ENCODE measurements at places on chromosomes 5 and 9. TPM values are rescaled to one million over a fixed set of nuclear protein-coding genes. Genes with fewer than 3 reads are reported as not detected.
A peak's percentile ranks its signal among the peaks of the same experiment; 100 is the strongest.

DNA sequence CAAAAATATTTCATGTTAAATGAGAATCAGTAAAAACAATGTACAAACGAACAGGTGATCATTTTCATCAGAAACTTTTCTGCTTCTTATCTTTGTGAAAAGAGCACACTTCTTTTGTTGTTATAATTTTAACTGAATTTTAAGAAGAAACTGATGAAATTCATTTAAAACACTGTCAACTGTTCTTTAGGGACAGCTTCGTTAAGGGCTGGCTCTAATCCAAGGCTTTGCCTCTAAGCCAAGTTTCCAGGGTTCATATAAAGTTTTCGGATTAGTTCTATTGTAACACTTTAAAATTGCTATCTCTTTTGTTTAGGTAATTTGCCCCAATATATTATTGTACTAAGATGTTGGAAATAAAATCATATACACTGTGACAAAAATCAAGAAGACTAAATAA lies 559.2 kb downstream of the TUSC1 start:
- no peak overlapping the region for H3K4me3 ChIP-seq
- H3K36me3 ChIP-seq, result no peaks in the 10 kb centered on the region
- no peak for DNase-seq
- no peaks in the 10 kb centered on the region for H3K27me3 ChIP-seq
- no peak overlapping the region for H3K27ac ChIP-seq

DNA sequence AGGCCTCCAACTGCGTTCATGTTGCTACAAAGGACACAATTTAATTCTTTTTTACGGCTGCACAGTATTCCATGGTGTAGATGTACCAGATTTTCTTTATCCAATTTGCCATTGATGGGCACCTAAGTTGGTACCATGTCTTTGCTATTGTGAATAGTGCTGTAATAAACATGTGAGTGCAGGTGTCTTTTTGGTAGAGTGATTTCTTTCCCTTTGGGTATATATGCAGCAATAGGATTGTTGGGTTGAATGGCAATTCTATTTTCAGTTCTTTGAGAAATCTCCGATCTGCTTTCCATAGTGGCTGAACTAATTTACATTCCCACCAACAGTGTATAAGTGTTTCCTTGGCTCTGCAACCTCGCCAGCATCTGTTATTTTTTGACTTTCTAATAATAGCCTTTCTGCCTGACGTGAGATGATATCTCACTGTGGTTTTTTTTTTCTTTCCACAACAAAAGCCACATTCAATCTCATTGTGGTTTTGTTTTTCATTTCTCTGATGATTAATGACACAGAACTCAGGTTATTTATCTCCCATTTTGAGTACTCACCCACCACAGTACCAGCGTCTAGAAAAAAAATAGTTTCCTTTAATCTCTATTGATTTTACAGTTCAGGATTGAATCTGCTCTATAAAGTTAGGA lies 21.9 kb downstream of the ARRDC3 start:
- H3K27ac ChIP-seq, result peak overlapping the region; percentile 52
- no peaks in the 10 kb centered on the region for H3K27me3 ChIP-seq
- no peaks in the 10 kb centered on the region for H3K36me3 ChIP-seq
- DNase-seq, result no peak
- H3K4me3 ChIP-seq, result no peak overlapping the region
- H3K4me1 ChIP-seq, result peaks cover 10% of the 10 kb centered on the region

GRCh38 chr9:34501889-34502425 lies 20.8 kb downstream of the ENHO start:
- no peak overlapping the region for H3K27ac ChIP-seq
- no peaks in the 10 kb centered on the region for H3K4me1 ChIP-seq
- no peaks in the 10 kb centered on the region for H3K27me3 ChIP-seq

- no peak overlapping the region for H3K27ac ChIP-seq
- H3K36me3 ChIP-seq, result no peaks in the 10 kb centered on the region
- no peak for DNase-seq
- peaks cover 8% of the 10 kb centered on the region for H3K4me1 ChIP-seq
- H3K4me3 ChIP-seq, result no peak overlapping the region
These were observed 64.7 kb downstream of the POU5F2 start for GRCh38 chr5:93676704-93677103.

GRCh38 chr9:10366171-10366779 lies 246.5 kb downstream of the PTPRD start:
- no peaks in the 10 kb centered on the region for H3K4me1 ChIP-seq
- no peak overlapping the region for H3K4me3 ChIP-seq
- no peak for DNase-seq
- H3K27ac ChIP-seq, result no peak overlapping the region
- no peaks in the 10 kb centered on the region for H3K36me3 ChIP-seq
- H3K27me3 ChIP-seq, result no peaks in the 10 kb centered on the region

DNA sequence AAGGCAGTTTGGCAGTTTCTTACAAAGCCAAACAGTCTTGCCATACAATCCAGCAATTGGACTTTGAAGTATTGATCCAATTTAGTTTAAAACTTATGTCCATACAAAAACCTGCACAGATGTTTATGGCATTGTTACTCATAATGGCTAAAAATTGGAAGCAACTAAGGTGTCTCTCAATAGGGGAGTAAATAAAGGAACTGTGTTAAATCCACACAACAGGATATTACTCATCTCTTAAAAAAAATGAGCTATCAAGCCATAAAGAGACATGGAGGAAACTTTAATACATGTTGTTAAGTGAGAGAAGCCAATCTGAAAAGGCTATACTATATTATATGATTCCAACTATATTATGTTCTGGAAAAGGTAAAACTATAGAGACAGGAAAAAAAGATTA lies 313.6 kb upstream of the CD180 start:
- H3K36me3 ChIP-seq, result no peaks in the 10 kb centered on the region
- H3K4me1 ChIP-seq, result no peaks in the 10 kb centered on the region
- no peak for DNase-seq
- H3K4me3 ChIP-seq, result no peak overlapping the region
- H3K27ac ChIP-seq, result no peak overlapping the region

GRCh38 chr5:143331956-143332355 lies 71.5 kb downstream of the NR3C1 start:
- no peak for DNase-seq
- H3K4me1 ChIP-seq, result peaks cover 59% of the 10 kb centered on the region
- H3K36me3 ChIP-seq, result no peaks in the 10 kb centered on the region
- no peak overlapping the region for H3K4me3 ChIP-seq

- H3K4me3 ChIP-seq, result no peak overlapping the region
- no peak overlapping the region for H3K27ac ChIP-seq
- no peaks in the 10 kb centered on the region for H3K27me3 ChIP-seq
- DNase-seq, result no peak
- H3K4me1 ChIP-seq, result peaks cover 6% of the 10 kb centered on the region
- no peaks in the 10 kb centered on the region for H3K36me3 ChIP-seq
These were observed 266.1 kb upstream of the MAP3K1 start for GRCh38 chr5:56549096-56549886.

- H3K27ac ChIP-seq, result no peak overlapping the region
- H3K36me3 ChIP-seq, result no peaks in the 10 kb centered on the region
- no peaks in the 10 kb centered on the region for H3K4me1 ChIP-seq
- H3K27me3 ChIP-seq, result peaks cover 10% of the 10 kb centered on the region
- no peak for DNase-seq
These were observed 5.0 kb upstream of the PPP2R2B start for GRCh38 chr5:146883511-146883910.

DNA sequence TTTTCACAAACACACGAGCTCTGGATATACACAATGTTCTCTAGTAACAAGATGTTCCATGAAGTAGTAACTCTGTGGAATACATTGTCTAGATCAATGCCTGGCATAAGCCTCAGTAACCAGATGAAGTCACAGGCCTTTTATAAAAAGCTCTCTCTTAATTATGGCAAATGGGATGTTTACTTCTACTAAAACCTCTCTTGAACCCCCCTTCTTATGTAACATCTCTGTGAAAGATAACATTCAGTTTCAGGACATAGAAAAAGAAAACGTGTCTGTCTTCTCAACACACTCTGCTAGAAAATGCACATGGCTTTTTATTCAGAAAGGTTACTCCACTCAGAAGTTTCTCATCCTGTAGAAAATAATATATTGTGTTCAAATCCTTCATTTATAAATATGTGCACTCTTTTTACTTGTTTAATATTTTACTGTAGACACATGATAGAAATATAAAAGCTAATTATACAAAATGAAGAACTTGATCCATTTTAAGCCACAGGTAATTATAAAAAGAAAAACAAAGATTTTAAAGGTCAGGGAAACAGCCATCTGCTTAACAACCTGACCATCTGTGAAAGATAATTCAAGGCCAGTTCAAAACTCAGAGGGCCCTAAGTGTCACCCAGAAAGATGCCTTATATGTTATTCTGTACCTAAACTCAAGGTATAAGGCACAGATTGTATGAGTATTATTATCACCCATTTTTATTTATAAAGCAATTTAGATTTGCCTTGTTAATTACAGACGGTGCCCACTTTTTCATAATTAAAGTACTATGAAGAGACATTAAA lies 812.0 kb downstream of the CDH18 start:
- no peaks in the 10 kb centered on the region for H3K4me1 ChIP-seq
- H3K27me3 ChIP-seq, result no peaks in the 10 kb centered on the region
- no peaks in the 10 kb centered on the region for H3K36me3 ChIP-seq

DNA sequence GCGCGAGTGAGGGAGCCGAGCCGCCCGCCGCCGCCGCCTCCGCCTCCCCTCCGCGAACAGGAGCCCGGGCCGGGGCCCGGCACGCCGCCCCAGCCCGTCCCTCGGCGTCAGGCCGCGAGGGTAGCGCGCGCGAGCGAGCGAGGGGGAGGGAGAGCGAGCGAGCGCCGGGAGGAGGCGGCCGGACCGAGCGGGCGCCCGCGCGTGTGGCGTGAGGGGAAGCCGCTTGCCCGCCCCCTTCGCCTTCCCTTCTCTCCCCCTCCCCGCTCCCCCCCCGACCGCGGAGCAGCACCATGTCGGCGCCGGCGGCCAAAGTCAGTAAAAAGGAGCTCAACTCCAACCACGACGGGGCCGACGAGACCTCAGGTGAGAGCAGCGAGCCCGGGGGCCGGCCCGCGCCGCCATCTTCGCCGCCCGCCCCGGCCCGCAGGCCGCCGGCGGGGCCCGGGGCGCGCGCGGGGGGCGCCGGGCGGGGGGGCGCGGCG lies 312 bp downstream of the SET start:
- peak overlapping the region; percentile 77 for H3K4me3 ChIP-seq
- no peaks in the 10 kb centered on the region for H3K27me3 ChIP-seq
- peaks cover 12% of the 10 kb centered on the region for H3K4me1 ChIP-seq
- no peaks in the 10 kb centered on the region for H3K36me3 ChIP-seq

GPX8 gene
- 4.0 TPM for total RNA-seq

NPR3 gene
- 4.9 TPM for total RNA-seq

IL4 gene
- not detected for total RNA-seq

FREM1 gene
- 3.3 TPM for total RNA-seq

CDHR2 gene
- total RNA-seq, result 0.07 TPM

CNTNAP3 gene
- 0.92 TPM for total RNA-seq

C1QTNF3 gene
- not detected for total RNA-seq

IL11RA gene
- total RNA-seq, result 14.5 TPM
